Activated CD4-positive, CD25-positive, alpha-beta regulatory T cell treated with anti-CD3 and anti-CD28 coated beads, Interleukin-2, amount 50 U/mL, for 24 hours (primary cell): ENCODE measurements at places on chromosomes 5 and 9.

DNA sequence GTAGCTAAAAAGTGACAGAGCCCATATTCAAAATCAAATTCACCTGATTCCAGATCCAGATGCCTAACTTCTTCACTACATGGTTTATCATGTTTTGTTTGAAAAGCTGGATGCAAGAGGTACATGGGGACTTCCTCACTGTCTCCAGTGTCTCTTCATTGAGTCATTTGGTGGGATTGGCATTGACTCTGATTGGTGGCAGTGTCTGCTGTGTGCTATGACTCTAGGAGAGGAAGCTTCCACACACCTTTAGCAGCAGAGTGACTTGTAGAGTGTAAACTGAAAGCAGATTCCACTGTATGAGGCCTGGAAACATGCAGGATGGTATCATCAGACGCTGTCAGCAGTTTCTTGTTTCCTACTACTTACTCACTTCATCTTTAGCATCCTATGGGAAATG, 250.9 kb upstream of the SEMA6A start:
- ATAC-seq: no peak

DNA sequence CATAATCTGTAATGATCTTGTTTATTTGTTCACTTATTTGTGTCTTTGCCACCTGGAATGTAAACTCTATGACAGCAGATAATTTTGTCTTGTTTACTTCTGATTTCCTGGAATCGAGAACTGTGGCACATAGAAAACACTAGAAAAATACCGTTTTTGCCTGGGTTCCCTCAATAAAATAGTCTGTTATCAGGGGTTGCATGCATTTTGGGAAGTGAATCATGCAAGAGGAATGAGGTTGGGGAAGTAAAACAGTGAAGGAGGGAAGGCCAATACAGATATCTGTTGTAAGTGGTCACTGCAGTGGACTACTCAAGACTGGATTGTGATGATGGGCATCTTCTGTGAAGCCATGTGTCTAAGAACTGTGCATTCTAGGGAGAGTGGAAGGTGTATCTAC, 45.2 kb upstream of the IL6ST start:
- ATAC-seq: no peak

GRCh38 chr5:53515988-53516387, 35.6 kb downstream of the FST start:
- no peak for ATAC-seq

- no peak for ATAC-seq
Observed at GRCh38 chr9:123268199-123268464, 254 bp downstream of the STRBP start.

- no peak for ATAC-seq
Observed at GRCh38 chr5:33726422-33727165, 165.2 kb downstream of the ADAMTS12 start.

- ATAC-seq: no peak
Observed at GRCh38 chr5:121949885-121950284, 11.9 kb upstream of the SRFBP1 start.

DNA sequence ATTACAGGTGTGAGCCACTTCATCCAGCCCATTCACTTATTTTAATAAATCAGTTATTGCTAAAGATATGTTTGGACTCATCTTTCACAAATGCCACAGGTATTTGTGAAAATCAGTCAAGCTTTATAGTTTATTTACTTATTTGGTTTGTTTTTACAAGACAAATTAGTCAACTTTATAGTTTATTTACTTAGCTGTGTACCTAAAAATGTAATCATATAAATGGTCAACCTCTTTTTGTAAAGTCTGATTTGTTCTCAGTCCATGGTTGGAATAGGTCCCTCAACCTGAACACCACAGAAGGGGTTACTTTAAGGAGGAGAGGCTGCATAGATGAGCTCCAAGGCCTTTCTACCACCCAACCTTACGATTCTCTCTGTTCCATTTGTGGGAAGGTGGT, 80.2 kb downstream of the GNAQ start:
- ATAC-seq: no peak

DNA sequence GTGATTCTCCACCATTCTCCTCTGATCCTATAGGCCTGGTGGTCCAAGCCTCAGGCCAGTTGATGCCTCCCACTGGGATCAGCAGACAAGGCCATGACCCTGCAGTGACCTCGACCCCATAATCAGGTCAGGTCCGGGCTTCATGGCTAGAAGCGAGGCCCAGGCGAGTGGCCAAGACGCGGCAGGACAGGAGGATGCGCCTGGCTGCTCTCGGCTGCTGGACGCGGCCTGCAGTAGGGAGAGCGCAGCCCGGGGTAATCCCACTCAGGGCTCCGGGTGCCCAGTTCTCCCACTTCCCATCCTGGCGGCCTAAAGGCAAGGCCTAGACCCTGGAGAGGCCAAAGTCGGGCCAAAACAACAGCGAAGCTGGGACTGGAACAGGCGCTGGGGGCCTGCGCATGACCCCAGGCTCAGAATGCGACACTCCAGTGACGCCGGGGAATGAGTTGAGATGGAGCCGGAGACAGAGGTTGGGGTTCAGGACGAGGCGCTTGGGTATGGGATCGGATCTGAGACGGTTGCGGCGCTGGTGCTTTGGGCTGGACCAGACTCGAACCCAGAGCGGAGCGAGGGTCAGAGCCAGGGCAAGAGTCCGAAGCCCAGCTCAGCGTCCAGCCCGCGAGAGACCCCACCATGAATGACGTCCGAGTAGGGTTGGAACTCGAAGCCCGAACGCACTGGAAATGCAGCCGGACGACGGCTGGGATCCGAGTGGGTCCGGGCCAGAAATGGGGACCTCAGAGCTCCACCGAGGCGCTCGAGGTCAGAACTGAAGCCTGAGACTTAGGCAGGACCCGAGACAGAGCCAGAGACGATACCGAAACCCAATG, 3.2 kb downstream of the LHX6 start:
- no peak for ATAC-seq

DNA sequence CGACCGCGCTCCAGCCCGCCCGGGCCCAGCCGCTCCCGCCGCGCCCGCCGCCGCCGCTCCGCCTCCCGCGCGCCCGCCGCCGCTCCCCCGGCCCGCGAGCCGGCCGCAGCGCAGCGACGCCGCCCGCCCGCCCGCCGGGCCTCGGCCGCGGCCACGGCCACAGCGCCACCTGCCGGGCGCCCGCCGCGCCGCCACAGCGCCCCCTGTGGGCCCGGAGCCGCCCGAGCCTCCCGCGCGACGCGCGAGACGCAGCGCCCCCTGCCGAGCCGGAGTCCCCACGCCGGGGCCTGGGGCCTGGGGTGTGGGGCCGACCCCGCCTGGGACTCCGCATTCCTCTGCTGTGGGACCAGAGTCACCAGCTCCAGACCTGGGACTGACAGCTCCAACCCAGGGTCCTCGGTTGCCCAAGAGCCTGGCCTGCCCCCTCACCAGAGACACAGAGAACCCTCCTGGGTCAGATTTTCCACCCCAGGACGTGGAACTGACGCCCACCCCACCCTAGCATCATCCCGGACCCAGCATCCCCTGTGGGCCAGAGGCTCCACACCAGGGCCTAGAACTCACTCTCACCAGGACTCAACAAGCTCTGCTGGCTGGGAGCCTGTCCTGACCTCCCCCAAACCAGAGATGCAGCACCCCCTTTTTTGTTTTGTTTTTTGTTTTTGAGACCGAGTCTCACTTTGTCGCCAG, at the start of gene RAPGEF1:
TSS of gene RAPGEF1 (minus strand) at position 118 of the 690 bp plus-strand sequence. CDS start 246 bp downstream, outside the sequence.
- ATAC-seq: peak; percentile 85

GRCh38 chr5:179803651-179804554, 2.8 kb downstream of the MGAT4B start:
- peak; percentile 34 for ATAC-seq

GRCh38 chr5:59034498-59035186, 451.8 kb downstream of the RAB3C start:
- no peak for ATAC-seq

- no peak for ATAC-seq
Observed at GRCh38 chr9:34177593-34178435, 1.0 kb upstream of the UBAP1 start.

DNA sequence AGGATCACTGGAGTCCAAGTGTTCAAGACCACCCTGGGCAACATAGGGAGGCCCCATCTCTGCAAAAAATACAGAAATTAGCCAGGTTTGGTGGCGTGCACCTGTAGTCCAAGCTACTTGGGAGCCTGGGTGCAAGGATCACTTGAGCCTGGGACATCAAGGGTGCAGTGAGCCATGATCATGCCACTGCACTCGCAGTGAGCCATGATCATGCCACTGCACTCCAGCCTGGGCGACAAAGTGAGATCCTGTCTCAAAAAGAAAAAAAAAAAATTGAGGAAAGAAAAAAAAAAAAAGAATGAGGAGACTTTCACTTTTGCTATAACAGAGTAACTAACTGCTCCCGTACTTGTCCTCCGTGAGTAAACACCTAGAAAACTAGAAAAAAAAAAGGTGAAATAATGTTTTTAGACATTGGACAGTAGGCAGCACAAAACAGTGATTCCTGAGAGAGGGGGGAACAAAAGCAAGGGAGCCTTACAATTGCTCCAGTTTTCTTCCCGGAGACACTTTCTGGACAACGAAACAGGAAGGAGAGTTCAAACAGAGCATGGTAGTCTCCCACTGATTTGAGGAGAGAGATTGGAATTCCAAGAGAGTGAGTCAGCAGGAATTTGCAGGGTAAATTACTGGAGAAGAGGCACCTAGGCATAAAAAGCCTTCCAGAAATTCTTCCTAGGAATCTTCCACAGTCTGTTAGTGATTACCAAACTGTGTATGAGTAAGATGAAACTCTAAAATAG, 6.9 kb upstream of the ZBTB5 start:
- ATAC-seq: no peak

GRCh38 chr9:19085295-19085694, 17.4 kb downstream of the HAUS6 start:
- ATAC-seq: peak; percentile 53

GRCh38 chr5:44708602-44709001, 100.1 kb upstream of the MRPS30 start:
- no peak for ATAC-seq

DNA sequence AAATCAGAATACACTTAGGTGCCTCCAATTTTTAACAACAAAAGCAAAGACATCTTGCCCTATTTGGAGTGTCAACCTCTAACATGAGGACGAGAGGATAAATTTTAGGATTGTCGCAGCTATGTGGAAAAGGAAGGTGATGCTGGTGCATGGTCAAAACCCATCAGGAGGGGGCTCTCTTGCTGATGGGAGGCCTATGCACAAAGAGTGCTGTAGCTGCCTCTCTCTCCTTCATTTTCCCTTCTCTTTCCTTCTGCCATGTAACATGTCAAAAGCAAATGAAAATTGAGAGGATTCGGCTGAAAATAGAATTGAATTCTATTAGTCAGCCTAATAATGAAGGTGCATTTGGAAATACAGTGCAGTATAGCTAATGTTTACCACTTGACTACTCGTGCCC, 578.7 kb upstream of the ZNF462 start:
- ATAC-seq: no peak

- ATAC-seq: no peak
Observed at GRCh38 chr5:101897914-101898313, 398.2 kb downstream of the SLCO4C1 start.

GRCh38 chr5:175037820-175038219, 313.4 kb downstream of the MSX2 start:
- no peak for ATAC-seq

GRCh38 chr9:122055701-122056100, 37.4 kb downstream of the TTLL11 start:
- ATAC-seq: no peak

DNA sequence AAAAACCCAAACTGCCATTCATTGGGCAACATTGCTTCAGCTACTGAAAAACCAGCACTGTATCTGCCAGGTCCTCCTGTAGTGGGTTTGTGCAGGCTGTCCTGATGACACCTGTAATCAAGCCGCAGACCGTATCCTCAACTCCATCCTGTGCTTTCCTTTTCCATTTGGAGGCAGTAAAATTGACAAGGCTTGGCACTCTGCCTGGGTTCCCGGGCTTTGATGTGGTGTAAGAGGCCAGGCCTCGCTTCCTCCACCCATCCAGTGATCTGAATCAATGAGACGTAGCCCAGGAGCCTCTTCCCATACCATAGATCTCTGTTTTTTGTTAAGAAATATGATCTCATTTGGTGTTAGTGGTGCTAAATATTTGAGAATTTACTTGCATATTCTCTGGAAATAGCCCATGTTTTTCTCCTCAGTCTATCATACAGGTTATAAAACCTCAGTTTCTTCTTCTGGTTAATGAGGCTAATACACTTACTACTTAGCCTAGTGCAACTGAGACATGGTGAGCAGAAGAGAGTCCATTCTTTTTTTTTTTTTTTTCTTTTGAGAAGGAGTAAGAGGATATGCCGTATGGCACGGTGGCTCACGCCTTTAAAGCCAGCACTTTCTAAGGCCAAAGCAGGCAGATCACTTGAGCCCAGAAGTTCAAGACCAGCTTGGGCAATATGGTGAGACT, 34.8 kb downstream of the LSM11 start:
- no peak for ATAC-seq

GRCh38 chr5:56641635-56642260, 173.6 kb upstream of the MAP3K1 start:
- ATAC-seq: no peak

DNA sequence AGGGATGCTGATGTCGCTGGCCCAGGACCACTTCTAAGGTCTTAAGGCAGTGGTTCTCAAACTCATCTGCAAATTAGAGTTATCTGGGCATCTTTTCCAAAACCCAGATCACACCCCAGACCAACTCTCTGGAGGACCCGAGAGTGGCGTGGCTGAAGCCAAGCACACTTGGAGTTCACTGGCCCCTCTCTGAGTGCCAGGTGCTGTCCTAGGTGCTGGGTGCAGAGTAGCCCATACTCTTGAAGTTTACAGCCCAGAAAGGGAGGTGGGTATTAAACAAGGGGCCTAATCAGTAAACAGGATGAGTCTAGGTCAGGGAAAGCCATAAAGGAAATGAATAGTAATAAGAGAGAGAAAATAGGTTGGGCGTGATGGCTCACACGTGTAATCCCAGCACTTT, 17.6 kb downstream of the CAMK2A start:
- no peak for ATAC-seq

DNA sequence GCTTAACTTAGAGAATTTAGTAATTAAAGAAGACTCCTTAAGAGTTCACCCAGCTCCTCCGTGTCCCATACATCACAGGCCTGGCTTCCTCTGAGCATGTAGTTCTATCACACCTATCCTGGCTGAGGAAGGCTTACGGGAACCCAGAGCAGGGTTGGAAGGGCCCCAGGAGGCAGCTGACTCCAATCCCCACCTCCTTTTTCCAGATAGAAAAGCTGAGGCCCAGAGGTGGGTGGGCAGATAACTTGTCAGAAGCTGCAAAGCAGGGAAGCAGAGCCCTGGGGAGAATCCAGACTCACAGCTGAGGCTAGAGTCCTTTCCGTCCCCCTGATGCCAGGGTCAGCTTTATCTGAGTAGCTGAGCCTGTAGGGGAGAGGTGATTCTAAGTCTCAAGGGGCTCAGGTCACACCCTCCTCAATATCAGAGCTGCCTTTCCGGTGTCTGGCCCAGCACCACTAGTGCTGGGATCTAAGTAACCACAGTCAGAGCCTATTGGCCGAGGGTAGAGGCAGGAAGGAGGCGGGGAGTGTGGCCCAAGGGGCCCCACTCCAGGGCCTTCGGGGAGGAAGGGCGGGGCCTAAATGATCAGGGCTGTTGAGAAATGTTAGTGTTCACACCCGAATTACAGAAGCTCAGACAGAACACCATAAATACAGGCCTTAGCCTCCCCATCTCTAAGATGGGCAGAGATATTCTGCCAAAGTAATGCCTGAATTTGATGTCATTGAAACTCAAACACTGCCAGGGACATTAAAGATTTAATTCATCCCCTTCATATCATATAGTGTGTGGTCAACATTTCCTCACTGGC, 9.9 kb downstream of the CCDC69 start:
- ATAC-seq: peak; percentile 89

- no peak for ATAC-seq
Observed at GRCh38 chr9:134600371-134600770, 41.2 kb upstream of the COL5A1 start.

- ATAC-seq: no peak
Observed at GRCh38 chr9:81543695-81544094, 145.7 kb downstream of the TLE1 start.

- no peak for ATAC-seq
Observed at GRCh38 chr5:23631302-23632045, 124.1 kb downstream of the PRDM9 start.
